ELR (cell line): ENCODE measurements at places on chromosomes 2 and 18.

DNA sequence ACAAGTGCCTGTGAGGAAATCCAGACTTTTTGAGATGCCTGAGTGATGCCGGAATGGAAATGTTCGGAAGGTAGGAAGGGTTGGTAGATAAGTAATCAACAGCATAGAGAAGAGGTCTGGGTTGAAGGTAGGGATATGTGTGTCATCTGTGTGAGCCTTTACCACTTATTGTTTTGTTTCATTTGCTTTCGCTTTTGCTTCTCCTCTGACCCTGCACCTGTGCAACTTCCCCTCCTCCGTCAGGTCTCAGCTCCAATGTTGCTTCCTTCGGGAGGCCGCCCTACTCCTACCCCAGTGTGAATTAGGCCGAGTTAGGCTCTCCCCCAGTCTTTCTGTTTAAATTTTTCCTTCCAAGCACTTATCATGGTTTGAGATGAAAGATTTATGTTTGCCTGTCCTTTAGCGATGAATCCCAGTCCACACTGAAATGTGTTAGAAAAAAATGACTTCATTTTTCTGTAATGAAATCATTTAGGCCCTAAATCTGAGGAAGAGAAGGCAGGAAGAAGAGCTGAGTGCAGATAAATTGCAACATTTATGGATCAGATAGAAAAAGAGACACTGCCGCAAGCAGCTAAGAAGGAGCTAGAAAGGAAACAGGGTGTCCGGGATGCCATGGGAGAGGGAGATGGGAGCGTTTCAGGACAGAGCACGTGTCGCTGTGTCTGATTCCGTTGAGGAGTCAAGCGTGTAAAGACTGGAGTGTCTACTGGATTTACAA is 139.6 kb upstream of the PELI1 start:
- no peak for DNase-seq

GRCh38 chr18:31773774-31774476 is 13.2 kb upstream of the SLC25A52 start:
- no peak for DNase-seq

GRCh38 chr2:164114937-164115336 is 379.1 kb upstream of the FIGN start:
- no peak for DNase-seq

GRCh38 chr2:126655500-126656430 is at the start of gene GYPC:
GYPC (plus strand) TSS chr2:126656158; CDS start chr2:126656264, 106 bp downstream.
- DNase-seq: peak; percentile 67

DNA sequence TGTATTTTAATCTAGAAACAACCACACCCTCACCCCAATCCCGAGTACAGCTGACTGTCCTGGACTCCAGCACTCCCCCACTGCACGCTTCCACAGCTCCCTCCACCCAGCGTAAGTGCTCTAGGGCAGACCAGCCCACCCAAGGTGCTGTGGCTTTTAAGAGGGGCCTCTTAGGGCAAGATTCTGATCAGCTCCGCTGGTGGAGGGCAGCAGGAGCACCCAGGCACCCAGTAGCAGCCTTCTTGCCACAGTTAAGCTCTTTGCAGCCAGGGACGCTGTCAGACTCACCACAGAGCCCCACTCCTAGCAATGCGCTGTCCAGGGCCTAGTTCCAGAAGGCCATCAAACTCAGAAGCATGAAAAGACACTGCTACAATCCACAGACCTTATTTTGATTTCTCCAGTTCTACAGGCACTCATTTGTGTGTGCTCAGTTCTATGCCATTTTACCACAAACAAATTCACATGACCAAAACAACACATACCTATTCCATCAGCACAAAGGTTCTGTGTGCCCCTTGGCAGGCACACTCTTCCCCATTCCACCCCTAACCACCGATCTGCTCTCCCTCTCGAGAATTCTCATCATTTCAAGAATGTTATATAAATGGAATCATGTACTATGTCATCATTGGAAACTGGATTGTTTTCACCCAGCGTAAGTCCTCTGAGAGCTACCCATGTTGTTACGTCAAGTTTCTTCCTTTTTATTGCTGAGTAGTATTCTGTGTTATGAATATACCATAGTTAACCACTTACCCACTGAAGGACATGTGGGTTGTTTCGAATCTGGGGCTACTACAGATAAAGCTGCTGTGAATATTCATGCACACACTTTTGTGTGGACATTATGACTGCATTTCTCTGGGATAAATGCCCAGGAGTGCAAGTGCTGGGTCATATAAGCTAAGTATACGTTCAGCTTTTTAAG is 40.4 kb downstream of the PTPN2 start:
- DNase-seq: no peak

- DNase-seq: no peak
Measured at GRCh38 chr2:159199761-159200465, 86.6 kb downstream of the WDSUB1 start.

- DNase-seq: peak; percentile 33
Measured at GRCh38 chr2:121804340-121804739, 48.9 kb downstream of the TSN start.

DNA sequence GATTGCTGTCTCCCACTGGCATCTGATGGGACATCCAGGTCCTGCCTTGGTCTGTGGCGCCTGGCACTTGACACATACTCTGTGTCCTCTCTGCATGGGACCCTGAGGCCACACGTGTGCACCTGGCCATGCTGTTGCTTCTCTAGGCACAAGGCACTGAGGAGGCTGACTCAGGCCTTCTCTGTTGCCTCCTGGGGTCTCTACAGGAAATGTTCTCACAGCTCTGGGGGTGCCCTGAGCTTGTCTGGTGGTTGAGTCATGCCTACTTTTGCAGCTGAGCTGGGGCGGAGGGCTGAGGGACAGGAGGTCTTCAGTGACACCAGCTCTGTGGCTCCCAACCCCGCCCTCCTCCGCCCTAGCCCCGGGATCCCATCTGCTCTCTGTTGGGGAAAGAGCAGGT is 207.0 kb upstream of the HS6ST1 start:
- DNase-seq: peak; percentile 10

DNA sequence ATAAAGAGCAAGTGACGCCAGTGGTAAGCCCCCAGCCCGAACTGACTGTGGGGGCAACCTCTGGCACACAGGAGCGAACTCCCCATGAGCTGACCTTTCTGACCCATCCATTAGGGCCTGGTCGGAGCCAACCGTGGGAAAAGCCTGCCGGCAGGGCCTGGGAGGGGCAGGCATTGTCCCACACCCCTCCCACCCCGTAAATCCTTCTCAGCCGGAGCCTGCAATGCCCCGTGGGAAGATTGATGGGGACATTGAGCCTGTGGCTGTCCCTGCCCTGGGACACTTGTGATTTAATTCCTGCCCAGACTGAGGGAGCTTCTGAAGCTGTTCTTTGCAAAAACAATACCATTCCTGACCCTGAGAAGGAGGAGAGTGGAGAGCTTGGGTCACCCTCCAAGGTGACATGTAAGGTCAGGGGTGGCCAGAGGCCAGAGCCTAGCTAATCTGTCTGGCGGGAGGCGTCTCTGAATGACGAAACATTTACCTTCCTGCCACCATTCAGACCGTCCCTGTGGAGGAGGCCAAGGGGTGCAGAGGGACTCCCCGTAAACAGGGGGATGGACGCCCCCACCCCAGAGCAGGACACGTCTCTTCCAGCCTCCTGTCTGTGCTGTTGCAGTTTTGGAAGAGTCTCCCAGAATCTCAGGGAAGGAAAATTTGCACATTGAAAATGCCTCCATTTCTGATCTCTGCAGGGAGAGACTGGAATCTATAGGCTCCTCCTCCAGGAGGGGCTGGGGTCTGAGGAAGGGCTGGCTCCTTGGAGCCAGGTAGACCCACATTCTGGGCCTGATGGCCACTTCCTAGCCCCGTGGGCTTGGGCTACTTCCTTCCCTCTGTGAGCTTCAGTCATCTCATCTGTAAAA is 51.2 kb upstream of the HS6ST1 start:
- no peak for DNase-seq

DNA sequence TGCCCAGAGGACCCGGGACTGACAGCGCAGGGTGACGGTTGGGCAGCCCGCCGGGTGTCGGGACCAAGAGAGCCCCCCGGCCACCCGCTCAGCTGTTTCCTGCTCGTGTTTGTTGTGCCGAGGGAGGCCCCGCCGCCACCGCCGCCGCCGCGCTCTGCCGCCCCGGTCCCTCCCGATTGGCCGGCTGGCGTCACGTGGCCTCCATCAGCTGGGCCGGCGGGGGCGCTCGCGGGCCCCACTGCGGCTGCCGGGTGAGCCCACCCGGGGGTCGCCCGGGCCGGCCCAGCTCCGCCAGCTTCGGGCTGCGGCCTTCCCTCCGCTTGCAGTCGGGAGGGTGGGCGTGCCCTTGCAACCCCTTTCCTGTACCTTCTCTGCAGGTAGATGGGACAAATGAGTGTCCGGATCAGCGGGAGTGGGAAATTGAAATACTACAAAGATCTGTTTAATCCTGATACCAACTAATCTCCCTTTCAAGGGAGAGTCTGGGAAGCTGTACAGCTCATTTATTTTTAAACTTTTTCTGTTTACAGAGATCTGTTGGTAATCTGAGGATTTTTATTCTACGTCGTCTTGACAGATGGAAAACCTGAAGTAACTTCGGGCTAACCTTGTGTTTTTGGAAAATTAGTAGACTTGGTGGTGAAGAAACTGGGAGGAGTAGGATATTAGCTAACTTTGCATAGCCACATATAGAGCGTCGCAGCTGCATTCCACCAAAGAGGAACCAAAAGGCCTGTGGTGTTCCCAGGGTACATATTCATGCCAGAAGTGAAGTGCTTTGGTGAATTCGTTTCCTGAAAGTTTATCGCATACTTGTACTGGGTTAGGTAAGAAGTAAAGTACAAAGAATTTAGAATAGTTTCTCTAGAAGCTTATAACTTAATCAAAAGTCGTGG is 1.2 kb downstream of the YPEL5 start:
- peak; percentile 70 for DNase-seq

GRCh38 chr2:73759285-73759764 is 20.6 kb downstream of the DUSP11 start:
- DNase-seq: no peak

- DNase-seq: no peak
Measured at GRCh38 chr2:109216332-109216731, 87.3 kb downstream of the SH3RF3 start.
